NCI-H187 treated with DMSO at 0.1 percent for 48 hours (cell line): ENCODE measurements at places on chromosomes 16 and 17.

DNA sequence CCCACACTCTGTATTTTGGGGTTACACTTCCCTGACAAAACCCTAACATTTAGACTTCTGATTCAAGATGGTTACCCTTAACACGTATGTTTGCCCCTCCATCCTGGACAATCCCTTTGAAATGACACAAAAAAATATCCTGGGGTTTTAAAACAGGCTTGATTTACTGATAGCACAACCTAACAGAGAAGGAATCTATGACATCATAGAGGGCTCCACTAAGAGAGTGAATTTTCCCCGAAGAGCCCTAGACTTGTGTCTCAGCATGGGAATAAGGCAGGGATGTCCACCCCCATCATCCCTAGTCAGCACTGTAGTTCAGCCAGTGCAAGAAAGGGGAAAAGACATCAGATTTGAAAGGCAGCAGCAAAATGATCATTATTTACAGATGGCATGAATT, 15.8 kb upstream of the SRCIN1 start:
- DNase-seq = no peak

- no peak for DNase-seq
These were observed 15.9 kb upstream of the DOK4 start for GRCh38 chr16:57502048-57502775.

DNA sequence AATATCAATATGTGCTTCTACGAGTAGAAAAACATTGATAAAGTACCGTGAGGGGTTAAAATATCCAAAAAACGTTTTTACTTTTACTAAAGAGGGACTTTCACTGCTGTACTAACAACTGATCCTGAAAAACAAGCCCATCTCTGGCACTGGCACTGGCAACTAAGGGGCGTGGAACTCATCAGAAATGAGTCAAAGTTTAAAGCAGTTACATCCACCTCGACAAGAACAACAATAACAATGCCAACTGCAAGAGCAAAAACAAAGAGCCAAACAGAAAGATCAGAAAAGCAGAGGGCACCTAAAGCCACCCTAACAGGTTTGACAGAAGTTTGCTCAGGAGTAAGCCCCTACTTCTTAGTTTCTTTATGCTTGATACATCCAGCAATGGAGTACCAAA, 13.1 kb downstream of the MBTPS1 start:
- no peak for DNase-seq

- no peak for DNase-seq
These were observed 28.6 kb upstream of the DYNLL2 start for GRCh38 chr17:58054641-58055040.

DNA sequence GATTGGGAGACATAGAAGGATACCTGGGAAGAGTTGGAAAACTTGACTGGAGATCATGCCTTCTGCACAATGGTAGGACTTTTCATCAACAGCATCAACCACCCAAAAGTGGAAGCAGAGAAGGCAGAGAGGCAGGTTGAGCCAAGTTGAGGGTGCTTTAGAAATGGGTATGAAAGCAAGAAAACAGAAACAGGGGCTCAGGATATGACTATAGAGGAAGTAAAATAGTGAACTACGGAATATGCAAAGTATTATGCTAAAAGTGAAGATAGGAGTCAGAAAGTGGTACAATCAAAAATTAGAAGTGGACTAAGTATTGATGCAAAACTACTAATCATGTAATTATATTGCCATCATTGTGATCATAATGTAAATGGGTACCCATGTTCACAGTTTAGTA, 16.1 kb upstream of the ARHGAP44 start:
- DNase-seq = no peak

DNA sequence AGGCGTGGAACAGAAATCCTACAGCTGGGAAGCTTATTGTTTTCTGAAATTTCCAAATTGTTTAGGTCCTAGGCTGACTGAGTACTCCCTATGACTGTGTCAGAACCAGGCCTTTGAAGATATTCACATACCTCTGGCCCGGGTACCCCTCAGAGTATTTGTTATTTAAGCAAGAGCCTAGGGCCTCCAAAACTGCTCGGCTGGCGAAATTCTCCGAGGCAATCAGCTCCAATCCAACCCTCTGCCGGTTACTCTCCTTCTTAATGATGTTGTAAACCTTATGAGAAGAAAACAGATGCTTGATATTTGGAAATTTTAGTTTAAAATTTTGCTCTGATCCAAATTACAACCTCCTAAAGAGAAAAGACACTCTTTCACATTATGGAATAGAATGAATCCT, 9.8 kb downstream of the SHMT1 start:
- DNase-seq = no peak

GRCh38 chr17:78133971-78134898, 3.7 kb downstream of the TMC8 start:
- no peak for DNase-seq

GRCh38 chr17:40015005-40015997, at the start of gene CSF3:
CSF3 (plus strand) TSS chr17:40015440; CDS start chr17:40015475, 35 bp downstream.
- DNase-seq = no peak
